ENCODE measurements at places on chromosomes 3 and 15. TPM values are rescaled to one million over a fixed set of nuclear protein-coding genes. Genes with fewer than 3 reads are reported as not detected.
A peak's percentile ranks its signal among the peaks of the same experiment; 100 is the strongest.

GRCh38 chr3:115915061-115915460, 291.8 kb downstream of the GAP43 start:
- DNase-seq, result no peak

SCG5 gene
- total RNA-seq, result 7.0 TPM

DNA sequence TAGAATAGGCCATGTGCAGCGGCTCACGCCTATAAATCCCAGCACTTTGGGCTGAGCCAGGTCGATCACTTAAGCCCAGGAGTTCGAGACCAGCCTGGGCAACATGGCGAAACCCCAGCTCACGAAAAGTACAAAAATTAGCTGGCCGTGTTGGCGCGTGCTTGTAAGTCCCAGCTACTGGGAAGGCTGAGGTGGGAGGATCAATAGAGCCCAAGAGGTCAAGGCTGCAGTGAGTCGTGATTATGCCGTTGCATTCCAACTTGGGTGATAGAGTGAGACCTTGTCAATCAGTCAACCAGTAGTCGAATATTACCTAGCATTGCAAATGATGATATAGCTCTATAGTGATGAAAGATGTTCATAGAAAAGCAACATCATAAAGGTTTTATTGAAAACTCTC, 51.9 kb downstream of the USP8 start:
- no peak for DNase-seq

DNA sequence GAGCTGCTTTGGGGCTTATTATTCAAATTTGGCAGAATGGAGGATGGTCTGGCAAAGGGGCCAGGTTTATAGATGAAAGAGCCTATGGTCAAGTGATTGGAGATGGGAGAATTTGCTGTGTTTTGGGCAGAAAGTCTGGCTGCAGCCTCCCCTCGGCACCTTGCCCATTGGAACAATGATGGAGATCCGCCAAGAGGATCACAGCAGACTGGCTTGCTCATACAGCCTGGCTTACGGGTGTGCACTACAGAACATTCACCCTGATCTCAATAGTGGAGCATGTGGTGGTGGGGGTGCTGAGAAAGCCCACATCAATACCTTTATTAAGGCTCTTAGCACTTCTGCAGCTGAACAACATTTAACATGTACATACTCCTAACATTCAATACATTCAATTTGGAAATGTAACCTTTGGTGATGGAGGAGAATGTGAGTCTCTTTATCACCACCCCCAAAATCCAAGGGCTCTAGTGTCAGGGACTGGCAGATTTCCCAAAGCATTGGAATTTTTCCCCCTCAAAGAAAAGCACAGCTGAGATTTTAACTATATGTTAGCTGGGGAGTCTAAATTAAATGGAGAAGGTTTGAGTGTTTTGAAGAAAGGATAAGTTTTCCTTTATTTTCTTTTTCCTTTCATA, 118.4 kb upstream of the TMC3 start:
- DNase-seq, result no peak

GRCh38 chr3:179304605-179305004, 18.2 kb upstream of the ZNF639 start:
- DNase-seq, result no peak

CCDC39 gene
- not detected for total RNA-seq

ARHGAP11A gene
- 7.7 TPM for total RNA-seq

DNA sequence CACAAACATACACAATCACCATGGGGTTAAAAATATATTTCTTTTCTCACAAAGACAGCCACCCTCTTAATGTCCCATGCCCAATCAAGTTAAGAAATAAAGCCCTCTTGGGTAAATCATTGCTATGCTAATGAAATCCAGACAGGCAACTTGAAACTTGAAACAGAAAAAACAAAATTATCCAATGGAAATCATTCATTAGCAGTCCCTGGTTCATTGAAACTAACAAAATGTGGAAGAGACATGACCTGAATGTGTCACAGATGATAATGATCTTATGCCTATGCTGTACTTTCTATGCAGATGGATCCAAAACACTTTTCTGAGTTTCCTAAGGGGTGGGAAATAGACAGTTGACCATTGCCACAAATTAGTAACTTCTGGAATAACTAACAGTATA, 983.7 kb downstream of the MCTP2 start:
- DNase-seq, result no peak

GRCh38 chr15:83721981-83722380, 68.1 kb downstream of the ADAMTSL3 start:
- no peak for DNase-seq

DNA sequence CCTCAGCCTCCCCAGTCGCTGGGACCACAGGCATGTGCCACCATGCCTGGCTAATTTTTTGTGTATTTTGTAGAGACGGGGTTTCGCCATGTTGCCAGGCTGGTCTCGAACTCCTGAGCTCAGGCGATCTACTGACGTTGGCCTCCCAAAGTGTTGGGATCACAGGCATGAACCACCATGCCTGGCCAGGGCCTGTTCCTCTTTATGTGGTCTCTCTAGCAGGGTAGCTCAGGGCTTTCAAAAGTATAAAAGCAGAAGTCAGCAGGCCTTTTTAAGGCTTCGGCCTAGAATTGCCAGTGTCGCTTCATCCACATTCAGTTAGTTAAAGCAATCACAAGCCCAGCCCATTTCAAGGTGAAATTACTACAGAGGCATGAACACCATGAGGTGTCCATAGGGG, 7.6 kb downstream of the VHL start:
- no peak for DNase-seq

- no peak for DNase-seq
Measured at GRCh38 chr15:66405615-66406014, 18.9 kb downstream of the MAP2K1 start.

DNA sequence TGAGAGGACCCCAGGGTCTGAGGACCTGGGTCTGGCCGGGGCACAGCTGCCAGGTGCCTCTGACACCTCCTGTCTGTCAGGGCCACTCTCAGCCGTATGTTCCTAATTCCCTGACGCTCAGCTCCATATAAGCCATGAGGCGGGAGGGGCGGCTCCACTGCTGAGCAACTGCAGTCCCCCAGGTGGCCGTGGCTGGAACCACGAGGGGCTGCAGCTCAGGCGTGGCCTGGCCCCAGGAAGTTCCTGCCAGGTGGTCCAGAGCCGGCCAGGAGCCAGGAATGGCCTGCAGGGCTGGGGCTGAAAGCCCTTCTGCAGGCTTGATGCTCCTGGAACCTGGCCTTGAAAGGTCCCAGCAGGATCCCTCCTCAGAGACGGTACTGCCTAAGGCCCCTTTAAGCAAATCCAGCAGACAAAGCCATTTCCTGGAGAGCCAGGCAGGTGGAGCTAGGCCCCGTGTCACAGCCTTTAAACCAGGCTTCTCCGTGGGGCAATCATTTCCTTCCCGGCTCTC, 118.0 kb downstream of the CHSY1 start:
- no peak for DNase-seq

GRCh38 chr3:15685927-15686326, 84.4 kb downstream of the BTD start:
- DNase-seq, result no peak

GRCh38 chr3:146558781-146559180, 14.4 kb upstream of the PLSCR1 start:
- DNase-seq, result no peak

- no peak for DNase-seq
Measured at GRCh38 chr15:41930867-41931222, 37.0 kb upstream of the SPTBN5 start.

XYLB gene
- 27.7 TPM for total RNA-seq

- no peak for DNase-seq
Measured at GRCh38 chr3:152095472-152095871, 173.3 kb upstream of the MBNL1 start.

CTXN2 gene
- 0.16 TPM for total RNA-seq

- DNase-seq, result no peak
Measured at GRCh38 chr3:122774564-122774963, 19.1 kb downstream of the HSPBAP1 start.

DNA sequence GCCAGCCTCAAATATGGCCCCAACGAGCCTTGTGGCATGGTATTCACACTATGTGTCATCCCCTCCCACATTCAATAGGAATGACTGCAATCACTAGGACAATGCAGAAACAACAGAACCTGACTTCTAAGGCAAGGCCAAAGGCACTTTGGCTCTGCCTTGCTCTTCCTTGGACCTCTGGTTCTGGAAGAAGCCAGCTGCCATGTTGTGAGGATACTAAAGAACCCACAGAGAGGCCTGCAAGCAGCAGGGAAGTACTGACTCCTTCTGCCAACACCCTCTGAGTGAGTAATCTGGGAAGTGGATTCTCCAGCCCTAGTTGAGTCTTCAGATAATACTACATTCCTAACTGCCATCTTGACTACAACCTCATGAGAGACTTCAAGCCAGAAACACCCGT, 64.7 kb downstream of the ADAMTS9 start:
- no peak for DNase-seq

GRCh38 chr15:76342382-76343201, 6.0 kb downstream of the ISL2 start:
- DNase-seq, result peak; percentile 76

DNA sequence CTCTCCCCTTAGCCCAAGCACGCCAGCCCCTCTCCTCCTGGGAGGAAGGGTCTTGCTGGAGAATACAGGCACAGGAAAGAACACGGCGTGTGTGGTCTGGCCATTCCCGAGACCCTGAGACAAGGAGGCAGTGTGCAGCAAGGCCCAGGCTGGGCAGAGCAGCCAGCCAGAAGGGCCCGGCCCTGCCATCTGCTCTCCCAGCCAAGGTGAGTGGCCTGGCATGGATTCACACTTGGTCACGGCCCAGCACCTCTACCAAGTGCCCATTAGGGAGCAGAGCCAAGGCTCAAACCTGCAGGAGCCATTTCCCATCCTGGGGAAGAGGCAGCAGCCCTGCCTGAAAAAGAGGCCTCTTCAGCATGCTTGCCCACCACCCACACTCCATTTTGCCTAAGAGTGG, 28.6 kb downstream of the MEGF11 start:
- DNase-seq, result no peak

DNA sequence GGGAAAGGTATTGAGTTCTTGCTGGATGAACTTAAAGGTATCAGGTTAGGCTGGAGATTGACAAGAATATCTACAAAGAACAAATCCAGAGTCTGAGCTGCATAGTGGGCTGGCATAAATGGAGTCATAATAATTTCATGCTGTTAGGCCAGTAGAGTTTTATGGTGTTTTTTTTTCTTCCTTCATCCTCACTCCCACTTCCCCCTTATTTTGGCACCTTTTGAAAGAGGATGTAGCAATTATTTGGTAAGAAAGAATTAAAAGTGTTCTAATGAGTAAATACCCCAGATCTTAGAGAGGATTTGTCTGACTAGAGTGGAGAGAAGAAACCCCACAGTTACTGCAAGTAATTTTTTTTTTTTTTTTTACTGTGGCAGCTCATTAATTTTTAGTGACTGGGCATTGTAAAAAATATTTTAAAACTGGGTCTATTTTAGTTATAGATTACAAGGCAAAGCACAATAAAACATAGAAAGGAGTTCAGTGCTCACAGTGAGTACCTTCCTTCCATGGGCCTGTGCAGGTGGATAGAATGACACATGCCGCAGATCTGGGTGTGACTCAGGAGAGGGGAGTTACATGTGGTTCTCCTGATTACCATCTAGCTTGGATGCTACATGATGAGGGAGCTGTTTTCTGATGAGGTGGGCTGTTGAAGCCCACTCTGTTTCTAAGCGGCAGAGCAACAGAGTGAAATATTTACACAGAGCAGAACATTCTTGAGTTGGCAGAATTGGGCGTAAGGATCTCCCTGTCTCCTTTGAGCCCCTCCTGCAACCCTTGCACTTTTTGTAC, 5.3 kb downstream of the EDEM1 start:
- no peak for DNase-seq

DNA sequence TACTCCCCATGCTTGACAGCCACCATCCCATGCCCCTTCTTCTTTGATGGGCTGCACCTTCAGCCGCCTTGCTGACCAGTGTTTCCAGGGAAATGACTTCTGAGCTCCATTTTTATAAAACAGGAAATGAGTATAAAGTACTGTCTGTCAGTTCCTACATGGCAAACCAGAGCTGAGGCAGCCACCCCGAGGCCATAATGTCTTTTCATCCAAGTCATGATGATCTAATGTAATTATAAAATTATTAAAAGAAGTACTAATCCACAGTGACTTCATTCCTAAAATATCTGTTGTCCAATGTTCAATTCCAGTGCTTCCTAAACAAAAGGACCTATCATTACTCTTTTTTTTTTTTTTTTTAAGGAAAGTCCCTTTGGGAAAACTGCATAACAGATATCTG, 75.2 kb upstream of the HERC1 start:
- DNase-seq, result no peak

DNA sequence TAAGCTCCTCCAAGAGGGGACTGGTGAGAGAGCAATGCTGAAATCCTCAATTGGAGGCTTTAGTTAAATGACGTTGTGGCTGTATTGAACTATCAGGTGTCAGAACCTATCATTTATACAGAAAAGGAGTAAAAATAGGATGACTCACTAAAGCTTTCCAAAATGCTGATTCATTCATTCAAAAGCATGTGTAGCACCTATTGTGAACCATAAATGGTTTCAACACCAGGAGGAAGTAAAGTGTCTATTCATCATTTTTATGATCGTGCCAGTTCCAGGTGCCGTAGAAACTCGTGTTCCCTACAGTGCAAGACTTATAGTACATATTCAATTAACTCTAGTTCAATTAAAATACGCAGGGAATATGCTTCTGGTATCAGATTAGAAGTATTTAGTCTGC, 66.5 kb upstream of the ARRDC4 start:
- no peak for DNase-seq

STRIT1 gene
- not detected for total RNA-seq

DNA sequence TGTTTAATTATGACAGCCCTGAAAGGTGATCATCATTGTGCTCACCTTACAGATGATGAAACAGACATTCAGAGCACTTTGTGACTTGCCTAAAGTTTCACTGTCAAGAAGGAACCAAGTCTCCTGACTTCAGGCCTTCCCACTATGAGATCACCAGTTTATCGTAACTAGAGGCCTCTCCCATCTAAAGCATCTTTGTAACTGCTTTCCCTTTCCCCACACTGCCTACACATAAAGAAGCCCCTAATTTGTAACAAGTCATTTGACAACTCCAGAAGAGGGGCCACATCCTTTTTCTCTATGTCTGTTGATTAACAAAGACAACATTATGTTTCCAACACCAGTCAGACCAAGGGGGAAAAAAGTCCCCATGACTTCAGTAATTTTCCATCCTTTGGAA, 1.1 kb downstream of the KLHL6 start:
- DNase-seq, result no peak

- no peak for DNase-seq
Measured at GRCh38 chr3:5057272-5057671, 64.8 kb upstream of the ARL8B start.
